Cardiac ventricle fibroblast (primary cell): ENCODE measurements at places on chromosomes 2 and 18. TPM values are rescaled to one million over a fixed set of nuclear protein-coding genes. Genes with fewer than 3 reads are reported as not detected.

The DNAJC5G gene
- not detected in 2 replicates for total RNA-seq

The RNF152 gene
- 2.3 and 4.3 TPM in 2 replicates for total RNA-seq

The LYPD1 gene
- total RNA-seq, result not detected in 2 replicates

The LAMA3 gene
- 1.4 and 2.1 TPM in 2 replicates for total RNA-seq

The MEIS1 gene
- total RNA-seq, result 8.1 and 13.7 TPM in 2 replicates

The BIRC6 gene
- 64.9 and 69.4 TPM in 2 replicates for total RNA-seq

The KLHL14 gene
- not detected in 2 replicates for total RNA-seq

The DYSF gene
- 7.0 and 7.6 TPM in 2 replicates for total RNA-seq

The FOXI3 gene
- not detected in 2 replicates for total RNA-seq

The ZNF385B gene
- total RNA-seq, result 0.19 and 0.49 TPM in 2 replicates

The KRCC1 gene
- 20.9 and 21.7 TPM in 2 replicates for total RNA-seq

The SERPINB11 gene
- total RNA-seq, result not detected in 2 replicates

The APLF gene
- total RNA-seq, result 3.0 and 4.6 TPM in 2 replicates

The CNRIP1 gene
- total RNA-seq, result 30.1 and 32.4 TPM in 2 replicates

The SCYGR4 gene
- not detected in 2 replicates for total RNA-seq

The ELOA2 gene
- not detected in 2 replicates for total RNA-seq

The TCF4 gene
- total RNA-seq, result 58.9 and 94.2 TPM in 2 replicates

The PARD6G gene
- total RNA-seq, result 1.4 and 1.8 TPM in 2 replicates
